ENCODE measurements at places on chromosomes 1 and 21. TPM values are rescaled to one million over a fixed set of nuclear protein-coding genes. Genes with fewer than 3 reads are reported as not detected.
A peak's percentile ranks its signal among the peaks of the same experiment; 100 is the strongest.

Gene TCP10L
- total RNA-seq: 0.71 TPM

DNA sequence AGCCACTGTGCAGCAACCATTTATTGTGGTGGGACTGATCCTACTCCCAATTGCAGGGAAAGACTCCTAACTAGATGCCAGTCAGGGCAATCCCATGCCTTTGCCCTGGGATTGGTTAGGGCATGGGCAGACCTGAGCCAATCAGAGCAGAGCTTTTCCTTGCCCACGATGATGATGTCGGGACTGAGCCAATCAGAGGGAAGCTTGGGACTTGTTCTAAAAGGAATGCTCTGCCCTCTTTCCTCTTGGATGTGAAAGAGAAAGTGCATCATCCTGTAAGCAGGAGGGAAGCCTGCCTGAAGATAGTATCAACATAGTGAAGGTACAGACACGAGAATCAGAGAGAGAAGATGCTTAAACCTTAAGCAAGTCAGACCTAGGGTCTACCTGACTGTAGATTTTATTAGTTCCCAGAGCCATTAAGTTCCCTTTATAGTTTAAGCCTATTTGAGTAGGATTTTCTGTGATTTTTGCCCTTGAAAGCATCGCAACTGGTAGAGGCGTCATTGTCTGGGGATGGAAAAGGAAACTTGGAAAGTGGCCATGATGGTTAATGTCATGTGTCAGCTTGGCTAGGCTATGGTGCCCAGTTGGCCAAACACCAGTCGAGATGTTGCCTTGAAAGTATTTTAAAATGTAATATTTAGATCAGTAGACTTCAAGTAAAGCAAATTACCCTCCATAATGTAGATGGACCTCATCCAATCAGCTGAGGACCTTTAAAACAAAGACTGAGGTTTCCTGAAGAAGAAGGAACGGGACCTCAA is 19.9 kb downstream of the IRF2BP2 start:
- H3K27ac ChIP-seq: peak overlapping the region; percentile 64
- no peaks in the 10 kb centered on the region for H3K36me3 ChIP-seq
- H3K4me1 ChIP-seq: no peaks in the 10 kb centered on the region

DNA sequence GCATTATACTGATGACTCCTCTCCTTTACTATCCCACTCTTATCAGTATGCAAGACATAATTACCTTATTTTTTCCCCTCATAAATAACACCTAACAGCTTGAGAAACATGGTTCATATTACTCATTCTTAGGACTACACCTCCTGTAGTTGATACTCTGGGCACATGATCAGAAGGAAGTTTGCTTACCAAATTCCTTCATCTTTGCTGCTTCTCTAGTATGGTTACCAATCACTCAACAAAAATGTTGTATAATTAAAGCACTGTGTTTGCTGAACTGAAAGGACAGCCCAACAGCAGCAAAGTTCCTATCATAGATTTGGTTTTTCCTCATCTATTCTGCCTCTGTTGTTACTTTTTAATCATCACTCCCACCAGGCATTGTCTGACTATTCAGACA is 586.3 kb downstream of the LRRIQ3 start:
- H3K27me3 ChIP-seq: no peaks in the 10 kb centered on the region
- no peak overlapping the region for H3K27ac ChIP-seq
- no peak overlapping the region for H3K4me3 ChIP-seq
- no peaks in the 10 kb centered on the region for H3K36me3 ChIP-seq

DNA sequence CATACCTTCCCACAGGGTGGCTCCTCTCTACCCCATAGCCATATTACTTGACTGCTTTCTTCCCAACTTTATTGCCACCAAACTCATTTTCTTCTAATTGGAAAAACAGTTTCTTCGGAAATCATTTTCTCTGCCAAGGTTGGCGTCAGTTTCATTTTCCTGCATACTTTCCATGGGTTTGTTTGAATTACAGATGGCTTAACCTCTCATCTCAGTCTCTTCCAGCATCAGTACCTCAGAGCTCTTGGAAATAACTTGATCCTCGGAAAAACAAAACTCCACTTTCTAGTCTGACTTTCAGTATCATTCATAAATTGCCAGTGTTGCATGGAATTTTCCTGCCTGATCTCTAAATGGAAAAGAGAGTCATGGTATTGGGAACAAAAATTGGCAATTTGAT is 20.3 kb upstream of the PRDM2 start:
- H3K4me1 ChIP-seq: no peaks in the 10 kb centered on the region
- DNase-seq: no peak
- peaks cover 3% of the 10 kb centered on the region for H3K27me3 ChIP-seq
- H3K36me3 ChIP-seq: no peaks in the 10 kb centered on the region

GRCh38 chr1:201183209-201183608 is 7.4 kb upstream of the IGFN1 start:
- H3K4me3 ChIP-seq: no peak overlapping the region
- no peaks in the 10 kb centered on the region for H3K36me3 ChIP-seq
- no peak for DNase-seq

DNA sequence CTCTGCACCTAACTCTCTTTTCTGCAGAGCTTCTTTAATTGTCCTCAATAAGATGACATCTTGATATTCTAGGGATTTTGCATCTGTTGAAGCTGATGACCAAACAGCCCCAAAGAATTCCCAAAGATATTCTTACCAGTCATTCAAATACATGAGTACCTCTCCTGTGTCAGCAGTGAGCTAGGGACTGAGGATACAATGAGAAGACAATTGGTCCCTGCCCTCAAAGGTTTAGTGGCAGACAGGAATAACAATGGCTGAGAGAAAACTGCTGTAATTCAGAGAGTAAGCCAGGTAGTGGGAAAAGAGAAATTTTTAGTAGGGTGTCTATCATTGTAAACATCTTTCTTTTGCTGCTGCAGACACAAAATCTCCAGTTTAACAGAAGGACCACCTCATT is 5.9 kb downstream of the MCOLN3 start:
- H3K27ac ChIP-seq: no peak overlapping the region
- peaks cover 44% of the 10 kb centered on the region for H3K27me3 ChIP-seq
- no peak for DNase-seq
- H3K4me1 ChIP-seq: no peaks in the 10 kb centered on the region

GRCh38 chr1:165527251-165528007 is 16.4 kb upstream of the LRRC52 start:
- H3K27ac ChIP-seq: no peak overlapping the region
- H3K27me3 ChIP-seq: no peaks in the 10 kb centered on the region
- H3K4me3 ChIP-seq: no peak overlapping the region
- no peak for DNase-seq
- peaks cover 3% of the 10 kb centered on the region for H3K4me1 ChIP-seq

Gene TBX15
- 0.31 TPM for total RNA-seq

Gene TMOD4
- total RNA-seq: 0.83 TPM

Gene ADORA1
- 2.3 TPM for total RNA-seq

Gene OR2W3
- total RNA-seq: 2.0 TPM

DNA sequence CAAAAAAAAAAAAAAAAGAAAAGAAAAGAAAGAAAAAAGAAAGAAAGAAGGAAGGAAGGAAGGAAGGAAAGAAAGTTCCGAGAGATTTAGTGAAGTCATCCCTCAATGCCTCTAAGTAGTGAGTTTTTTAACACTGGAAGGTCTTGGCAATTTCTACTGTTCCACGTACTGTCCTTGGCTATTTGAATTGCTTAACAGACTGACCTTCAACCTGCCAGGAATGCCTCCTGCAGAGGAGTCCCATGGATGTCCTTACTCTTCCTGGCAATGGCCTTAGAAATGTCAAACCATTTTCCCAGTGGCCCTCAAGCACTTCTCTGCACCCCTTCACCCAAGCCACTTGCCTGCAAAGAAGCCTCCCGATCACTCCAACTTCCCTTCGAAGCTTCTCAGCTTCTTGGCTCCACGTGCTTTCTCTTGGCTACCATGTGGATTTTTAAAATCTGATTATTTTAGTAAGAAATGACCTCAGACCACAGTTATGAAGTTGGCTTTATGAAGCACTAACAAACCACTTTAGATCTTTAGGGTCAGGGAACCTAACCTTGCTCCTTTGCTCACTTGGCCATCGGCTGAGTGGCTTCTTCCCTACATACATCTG is 43.7 kb upstream of the ABCG1 start:
- no peak for DNase-seq
- H3K27ac ChIP-seq: no peak overlapping the region
- H3K4me1 ChIP-seq: no peaks in the 10 kb centered on the region

Gene DHCR24
- 433 TPM for total RNA-seq

Gene CD1D
- 3.5 TPM for total RNA-seq

- H3K27ac ChIP-seq: no peak overlapping the region
- H3K4me1 ChIP-seq: peaks cover 2% of the 10 kb centered on the region
- H3K4me3 ChIP-seq: no peak overlapping the region
- DNase-seq: no peak
- no peaks in the 10 kb centered on the region for H3K36me3 ChIP-seq
Measured at GRCh38 chr1:98368995-98369394, 292.5 kb upstream of the SNX7 start.

DNA sequence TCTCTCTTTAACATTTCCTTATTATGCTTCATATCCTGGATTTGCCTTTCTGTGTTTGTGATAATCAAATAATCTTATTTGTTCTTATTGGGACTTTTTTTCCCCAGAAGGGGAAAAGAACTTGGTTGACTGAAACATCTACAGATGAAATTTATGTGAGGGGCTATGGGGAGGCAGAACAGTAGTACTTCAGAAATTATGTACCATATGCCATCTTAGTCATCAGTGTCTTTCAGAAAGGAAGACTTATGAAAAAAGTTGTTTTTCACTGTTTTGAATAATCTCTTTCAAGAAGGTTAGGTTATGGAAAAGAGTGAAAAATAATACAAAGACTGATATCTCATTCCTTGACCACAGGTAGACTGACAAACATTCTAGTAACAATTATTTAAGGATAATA is 30.2 kb upstream of the TRAF5 start:
- peaks cover 13% of the 10 kb centered on the region for H3K36me3 ChIP-seq
- no peak for DNase-seq
- H3K27ac ChIP-seq: no peak overlapping the region
- H3K4me3 ChIP-seq: no peak overlapping the region
- no peaks in the 10 kb centered on the region for H3K4me1 ChIP-seq

Gene OR2L5
- total RNA-seq: not detected
